Sciatic nerve (tissue), 2 donors: ENCODE measurements at places on chromosomes 7 and 10.
A peak's percentile ranks its signal among the peaks of the same experiment; 100 is the strongest.

GRCh38 chr7:103540338-103540737 is 94.3 kb upstream of the SLC26A5 start:
- no peak for DNase-seq

DNA sequence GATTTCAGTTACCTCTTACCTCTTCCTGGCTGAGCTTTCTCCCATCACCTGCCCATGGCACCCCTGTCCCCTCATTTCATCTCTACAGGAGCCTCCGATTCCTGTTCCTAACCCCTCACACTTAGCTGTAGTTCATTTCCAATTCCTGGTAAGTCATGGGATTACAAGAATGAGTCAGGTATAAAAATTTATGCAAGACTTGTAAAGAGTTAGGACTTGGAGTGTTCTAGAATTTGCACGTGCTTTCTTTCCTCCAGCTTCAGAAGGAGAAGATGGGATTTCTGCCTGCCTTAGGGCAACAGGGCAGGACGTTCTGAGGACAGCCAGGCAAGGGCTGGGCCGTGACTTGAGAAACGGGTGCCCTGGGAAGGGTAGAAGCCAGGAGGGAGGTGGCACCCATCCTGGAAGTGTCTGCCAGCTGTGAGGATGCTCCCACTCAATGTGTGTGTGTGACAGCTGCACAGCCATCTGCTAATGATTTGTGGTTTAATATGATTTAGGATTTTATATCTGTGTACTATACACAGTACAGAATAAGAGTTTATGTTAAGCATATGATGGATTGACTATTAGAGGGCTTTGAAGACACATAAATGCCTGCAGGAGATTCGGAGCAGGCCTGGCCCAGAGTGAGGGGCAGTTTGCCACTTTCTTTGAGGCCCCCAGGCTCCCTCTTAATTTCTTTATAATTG is 81.5 kb upstream of the VIPR2 start:
- DNase-seq: no peak

GRCh38 chr7:113292105-113292504 is 173.8 kb upstream of the SMIM30 start:
- DNase-seq: no peak

GRCh38 chr10:24553051-24553612 is 170.6 kb downstream of the ARHGAP21 start:
- no peak for DNase-seq

GRCh38 chr10:26792758-26793495 is 67.8 kb downstream of the ABI1 start:
- DNase-seq: no peak

DNA sequence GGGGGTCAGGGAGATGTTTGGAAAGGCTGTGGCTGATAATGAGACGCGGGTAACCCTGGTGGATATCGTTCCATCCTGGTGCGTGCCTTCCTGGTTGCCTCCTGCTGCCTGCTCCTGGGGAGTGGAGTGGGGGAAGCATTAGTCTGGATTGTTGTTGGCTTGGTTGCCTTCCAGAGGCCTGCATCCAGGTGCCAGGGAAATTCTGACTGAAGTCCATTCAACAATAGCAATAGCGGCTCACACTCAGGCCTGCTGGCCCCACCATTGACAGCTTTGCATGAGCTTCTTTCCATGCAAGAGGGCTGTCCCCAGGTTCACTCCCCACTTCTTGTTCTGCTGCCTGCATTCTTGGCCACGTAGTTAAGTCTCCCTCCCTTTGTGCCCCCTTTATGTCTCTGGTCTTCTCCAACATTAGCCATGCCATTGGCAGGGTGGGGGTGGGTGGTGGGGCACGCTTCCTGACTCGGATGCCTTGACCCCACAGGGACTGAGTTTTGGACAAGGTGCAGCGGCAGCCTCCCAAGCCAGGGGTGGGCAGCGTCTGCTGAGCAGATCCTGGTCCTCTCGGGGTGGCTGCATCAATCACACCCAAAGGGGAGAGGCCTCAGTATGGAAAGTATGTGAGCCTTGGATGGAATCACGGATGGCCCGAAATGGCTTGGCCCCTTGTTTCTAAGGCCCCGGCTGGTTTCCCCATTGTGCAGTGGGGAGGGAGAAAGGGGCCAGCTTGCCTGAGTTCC is 150.2 kb downstream of the GRK5 start:
- no peak for DNase-seq

- DNase-seq: peak; percentile 54
Measured at GRCh38 chr10:132943058-132943790, 854 bp upstream of the CFAP46 start.

DNA sequence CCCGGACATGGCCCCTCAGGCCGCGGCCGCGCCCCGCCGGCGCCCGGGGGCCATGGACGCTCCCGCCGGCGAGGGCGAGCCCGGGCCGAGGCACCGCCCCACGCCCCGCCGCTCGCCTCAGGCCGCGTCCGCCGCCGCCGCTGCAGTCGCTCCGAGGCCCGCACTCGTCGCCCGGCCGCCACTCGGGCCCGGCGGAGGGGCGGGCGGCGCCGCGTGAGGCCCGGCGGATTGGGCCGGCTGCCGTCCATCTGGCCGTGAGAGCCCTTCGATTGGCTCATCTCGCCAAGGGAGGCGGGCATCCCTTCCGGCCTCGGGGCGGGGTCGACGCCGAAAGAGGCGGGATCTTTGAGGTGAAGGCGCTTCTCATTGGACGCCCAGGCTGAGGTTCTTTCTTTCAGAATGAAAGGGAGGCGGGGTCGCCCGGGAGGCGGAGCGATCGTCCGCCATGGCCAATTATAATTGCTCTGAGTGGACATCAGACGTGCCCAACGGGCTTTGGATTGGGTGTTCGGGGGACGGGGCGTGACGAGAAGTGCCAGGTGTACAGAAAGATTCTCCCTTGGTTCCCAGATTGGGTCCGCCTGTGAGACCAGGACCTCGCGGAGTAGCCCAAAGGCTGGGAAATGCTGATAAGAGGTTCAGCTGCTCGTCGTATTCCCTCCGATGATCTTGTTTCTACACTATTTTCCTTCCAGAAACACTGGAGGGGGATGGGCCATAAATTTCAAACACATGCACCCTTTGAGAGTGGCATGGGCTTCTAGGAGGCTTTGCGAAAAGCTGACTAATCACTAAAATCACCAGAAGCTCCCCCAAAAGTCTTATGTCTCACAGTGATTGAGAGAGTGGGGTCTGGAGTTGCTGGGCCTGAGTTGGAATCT is at the start of gene GNA12:
TSS of gene GNA12 (minus strand) at position 156 of the 881 bp plus-strand sequence. CDS start at position 9, 147 bp downstream.
- peak; percentile 99 for DNase-seq

- DNase-seq: peak; percentile 25
Measured at GRCh38 chr7:156222151-156222550, 409.9 kb upstream of the SHH start.

DNA sequence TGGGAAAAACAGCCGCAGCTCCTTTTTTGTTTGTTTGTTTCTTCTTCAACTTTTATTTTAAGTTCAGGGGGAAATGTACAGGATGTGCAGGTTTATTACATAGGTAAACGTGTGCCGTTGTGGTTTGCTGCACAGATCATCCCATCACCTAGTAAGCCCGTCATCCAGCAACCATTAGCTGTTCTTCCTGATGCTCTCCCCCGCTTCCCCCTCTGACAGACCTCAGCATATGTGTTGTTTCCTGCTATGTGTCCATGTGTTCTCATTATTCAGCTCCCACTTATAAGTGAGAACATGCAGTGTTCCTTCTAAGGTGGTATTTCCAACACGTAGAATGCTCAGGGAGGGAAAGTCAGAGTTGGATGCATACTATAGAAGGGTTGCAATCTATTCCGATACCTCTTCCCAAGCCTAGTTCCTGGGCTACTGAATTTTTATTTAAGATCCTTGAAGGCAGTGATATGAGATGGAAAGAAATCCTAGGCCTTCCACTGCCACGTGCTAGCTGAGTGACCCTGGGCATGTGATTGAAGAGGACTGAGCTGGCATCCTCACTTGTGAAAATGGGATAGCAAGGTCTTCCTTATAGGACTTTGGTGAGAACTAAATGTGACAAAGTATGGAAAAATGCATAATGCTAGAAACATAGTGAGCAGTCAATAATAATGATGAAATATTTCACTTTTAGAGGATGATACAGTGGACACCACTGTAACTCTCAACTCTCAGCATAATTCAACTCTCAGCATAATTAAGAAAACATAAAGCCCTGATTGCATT is 278.5 kb downstream of the REEP3 start:
- DNase-seq: no peak

GRCh38 chr10:6713716-6714115 is 133.6 kb upstream of the PRKCQ start:
- DNase-seq: no peak

DNA sequence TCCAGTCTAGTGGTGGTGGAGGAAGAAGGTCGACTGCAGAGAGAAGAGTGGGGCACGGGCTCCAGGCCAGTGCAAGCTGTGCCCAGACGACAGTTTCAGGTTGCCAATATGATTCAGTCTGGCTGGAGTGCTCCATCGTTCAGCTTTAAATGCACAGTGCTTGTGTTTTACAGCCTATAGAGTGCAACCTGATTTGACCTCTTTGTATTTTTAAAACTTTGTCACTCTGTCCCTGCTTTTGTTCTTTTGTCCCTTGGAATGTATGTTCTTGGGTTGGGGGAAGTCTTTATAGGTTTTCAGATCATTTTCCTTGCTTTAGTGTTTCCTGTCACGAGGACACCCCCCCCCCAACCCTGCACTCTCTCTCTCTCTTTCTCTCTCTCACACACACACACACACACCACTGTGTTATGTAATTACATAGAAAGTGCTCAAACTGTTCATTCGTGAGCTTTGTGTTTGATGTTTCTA is 198.0 kb downstream of the CAMK1D start:
- no peak for DNase-seq

GRCh38 chr7:139825666-139826290 is 3.3 kb upstream of the TBXAS1 start:
- DNase-seq: no peak

DNA sequence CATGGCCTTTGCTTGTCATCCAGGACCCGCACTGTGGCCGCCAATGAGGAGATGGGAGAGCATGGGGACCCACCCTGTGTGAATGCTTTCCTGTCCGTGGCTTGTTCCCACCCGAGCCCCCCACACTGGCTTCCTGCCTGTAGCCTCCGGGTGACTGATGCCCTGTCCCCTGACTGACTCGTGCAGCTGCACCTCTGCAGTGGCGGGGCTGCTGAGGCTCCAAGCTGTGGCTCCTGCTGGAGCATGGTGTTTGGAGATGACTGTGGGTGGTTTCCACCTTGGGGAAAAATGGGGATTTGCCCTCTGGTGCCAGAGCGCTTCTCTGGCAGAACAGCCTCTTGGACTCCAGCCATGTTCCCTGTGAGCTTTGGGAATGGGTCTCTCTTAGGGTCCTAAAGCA is 2.1 kb downstream of the CAMK1D start:
- DNase-seq: no peak

GRCh38 chr7:132455378-132455777 is 120.9 kb downstream of the PLXNA4 start:
- no peak for DNase-seq

DNA sequence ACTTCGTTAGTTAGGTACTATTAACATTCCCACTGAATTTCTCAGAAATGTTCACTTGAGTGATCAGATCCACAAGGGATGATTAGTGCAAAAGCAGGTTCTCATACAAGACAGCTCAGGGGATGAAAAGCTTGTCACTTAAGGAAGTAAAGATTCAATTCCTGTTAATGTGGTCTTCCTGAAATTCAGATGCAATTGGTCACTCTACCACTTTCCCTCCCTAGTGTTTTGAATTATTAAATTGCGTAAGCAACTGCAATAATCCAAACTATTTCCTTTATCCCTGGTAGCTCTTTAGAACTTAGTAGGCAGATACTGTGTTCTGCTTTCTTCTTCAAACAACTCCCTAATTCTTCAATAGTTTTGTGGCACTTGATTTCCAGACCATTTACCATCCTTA is 121.4 kb downstream of the MAGI2 start:
- DNase-seq: no peak

DNA sequence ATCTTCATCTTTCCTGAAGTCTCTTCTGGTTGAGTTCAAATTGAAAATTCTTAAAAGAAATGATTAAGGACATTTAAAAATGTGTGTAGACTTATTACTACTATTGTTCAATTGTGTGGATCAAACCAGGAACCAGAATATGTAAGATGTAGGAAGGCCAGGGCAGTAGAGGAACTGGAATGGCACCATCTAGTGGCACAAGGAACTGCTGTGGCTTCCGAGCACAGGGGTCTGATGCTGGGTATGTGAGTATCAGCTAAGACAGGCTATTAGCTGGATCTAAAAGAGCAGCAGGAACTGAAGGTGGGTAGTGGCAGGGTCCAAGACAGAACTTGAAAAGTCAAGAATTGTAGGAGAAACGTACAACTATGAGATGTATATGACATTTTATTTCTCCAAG is 247.3 kb downstream of the SEMA3A start:
- DNase-seq: no peak

GRCh38 chr10:7260412-7260900 is 150.4 kb downstream of the SFMBT2 start:
- DNase-seq: no peak

DNA sequence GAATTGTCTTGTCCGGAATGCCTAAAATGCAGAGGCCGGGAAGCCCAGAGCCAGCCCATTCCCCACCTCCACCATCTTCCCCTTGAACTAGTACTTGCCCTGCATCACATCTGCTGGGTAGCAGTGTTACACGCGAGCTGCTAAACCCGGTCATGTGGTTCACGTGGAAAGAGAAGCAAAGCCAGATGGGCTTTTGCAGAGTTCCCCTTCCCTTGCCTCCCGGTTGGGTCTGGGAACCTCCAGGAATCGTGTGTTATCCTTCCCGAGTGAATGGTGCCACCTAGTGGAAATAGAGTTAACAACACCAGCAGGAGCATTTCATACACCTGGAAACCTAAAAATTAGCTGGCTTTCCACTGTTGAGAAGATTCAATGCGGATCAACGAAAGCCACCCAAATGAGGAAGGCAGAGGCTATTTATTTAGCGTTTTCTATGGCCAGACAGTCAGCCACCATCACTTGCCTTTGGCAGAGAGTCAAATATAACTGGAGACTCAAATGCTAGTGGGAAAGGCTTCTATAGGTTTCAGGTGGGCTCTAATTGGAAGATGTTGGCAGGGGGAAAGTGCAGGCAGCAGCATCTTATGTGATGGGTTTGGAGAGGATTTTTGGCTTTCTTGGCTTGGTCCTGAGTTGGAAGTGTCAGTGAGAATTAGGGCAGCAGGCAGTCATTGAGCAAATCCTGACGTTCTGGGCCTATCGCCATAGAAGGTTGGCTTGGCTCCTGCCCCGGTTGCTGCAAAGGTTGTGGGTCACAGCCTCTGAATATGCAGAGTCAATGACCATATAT is 12.9 kb upstream of the DENND2A start:
- peak; percentile 74 for DNase-seq

GRCh38 chr10:81145975-81146374 is 608.3 kb downstream of the SH2D4B start:
- no peak for DNase-seq
